Stimulated activated CD8-positive, alpha-beta memory T cell treated with anti-CD3 and anti-CD28 coated beads, Interleukin-2, amount 100 ng/mL, for 1 hour (primary cell): ENCODE measurements at places on chromosomes 3 and 15.

DNA sequence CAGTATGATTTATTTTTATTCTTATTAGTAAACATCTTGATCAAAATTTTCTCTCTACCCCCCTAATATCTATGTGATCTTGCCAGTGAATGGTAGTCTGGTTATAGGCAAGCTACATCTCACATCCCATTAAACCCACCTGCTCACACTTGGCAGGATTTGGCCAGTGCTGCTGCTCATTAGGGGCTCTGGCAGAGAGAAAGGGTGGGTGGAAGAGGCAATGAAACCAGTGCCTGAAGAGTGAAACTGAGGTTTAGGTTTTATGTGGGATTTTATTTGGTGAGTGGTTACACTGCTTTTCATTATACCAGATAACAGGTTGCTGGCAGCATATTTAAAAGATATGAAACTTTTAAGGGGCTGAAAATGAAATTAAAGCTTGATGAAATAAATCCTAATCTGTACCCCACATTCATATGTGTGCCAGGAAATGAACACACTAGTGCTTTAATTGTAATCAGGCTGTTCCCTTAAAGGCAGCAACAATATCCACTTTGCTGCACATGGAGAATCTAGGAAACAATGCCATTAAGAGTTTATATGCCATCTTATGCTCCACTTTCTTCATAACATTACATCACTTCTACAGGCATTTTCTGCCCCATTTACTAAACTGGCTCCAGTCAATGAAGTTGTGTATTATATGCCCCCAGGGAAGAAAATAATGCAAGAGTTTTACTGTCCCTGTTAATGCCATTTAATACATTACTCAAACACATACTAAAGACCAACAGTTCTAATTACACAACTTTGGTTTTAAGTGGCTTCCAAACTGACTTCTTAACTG lies 688.7 kb downstream of the MECOM start:
- no peak for DNase-seq

DNA sequence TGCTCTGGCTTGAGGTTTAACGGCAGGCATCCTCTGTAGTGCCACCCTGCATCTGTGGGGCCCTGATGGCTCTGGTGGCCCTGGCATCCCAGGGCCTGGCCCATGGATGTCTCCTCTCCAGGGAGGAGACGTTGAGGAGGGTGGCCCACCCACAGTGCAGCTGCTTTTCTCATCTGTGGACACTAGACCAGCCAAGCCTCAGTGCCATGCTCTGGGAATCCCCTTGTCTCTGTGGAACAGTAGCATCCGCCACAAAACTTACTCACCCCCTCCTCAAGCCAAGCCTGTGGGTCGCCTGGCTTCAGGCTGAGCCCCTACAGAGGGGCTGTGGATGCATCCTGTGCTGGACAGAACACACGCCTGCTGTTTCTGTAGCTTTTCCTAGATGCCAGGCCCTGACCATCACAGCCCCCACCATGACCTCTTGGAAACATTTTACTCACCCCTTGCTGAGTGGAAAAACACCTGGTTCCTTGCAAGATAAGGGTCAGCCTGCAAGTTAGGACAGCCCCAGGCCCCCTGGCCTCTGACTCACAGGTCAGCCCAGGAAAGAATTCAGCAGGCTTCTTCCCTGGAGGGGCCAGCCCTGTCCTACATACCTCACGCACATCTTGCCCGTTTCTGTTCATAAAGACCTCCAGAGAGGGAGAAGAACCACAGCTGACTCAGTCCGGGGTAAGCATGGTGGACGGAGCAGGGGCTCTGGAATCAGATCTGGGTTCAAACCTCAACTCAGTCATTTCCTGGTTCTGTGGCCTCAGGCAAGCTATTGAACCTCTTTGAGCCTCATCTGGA lies 19.0 kb downstream of the PAK6 start:
- DNase-seq: no peak

- no peak for DNase-seq
Measured at GRCh38 chr3:45623846-45624245, 29.3 kb downstream of the LIMD1 start.

- no peak for DNase-seq
Measured at GRCh38 chr3:128494367-128494650, 1.3 kb upstream of the GATA2 start.

DNA sequence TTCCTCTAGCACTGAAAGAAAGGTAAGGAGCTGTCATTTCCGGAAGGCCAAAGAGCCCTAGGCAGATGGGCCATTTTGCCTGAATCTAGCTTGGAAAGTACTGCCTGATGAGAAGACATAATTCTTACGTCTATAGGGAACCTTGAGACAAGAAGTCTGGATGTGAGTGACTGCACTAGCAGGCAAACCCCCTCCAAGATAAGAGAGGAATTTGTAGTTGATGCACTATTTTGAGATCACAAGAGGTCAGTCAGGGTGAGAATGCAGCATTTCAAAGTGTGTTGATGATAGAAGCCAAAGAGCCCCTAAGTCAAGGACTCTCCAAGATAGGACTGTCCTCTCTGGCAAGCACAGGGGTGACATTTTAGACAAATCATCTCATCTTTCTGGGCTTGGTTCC lies 99.2 kb downstream of the HES1 start:
- no peak for DNase-seq

DNA sequence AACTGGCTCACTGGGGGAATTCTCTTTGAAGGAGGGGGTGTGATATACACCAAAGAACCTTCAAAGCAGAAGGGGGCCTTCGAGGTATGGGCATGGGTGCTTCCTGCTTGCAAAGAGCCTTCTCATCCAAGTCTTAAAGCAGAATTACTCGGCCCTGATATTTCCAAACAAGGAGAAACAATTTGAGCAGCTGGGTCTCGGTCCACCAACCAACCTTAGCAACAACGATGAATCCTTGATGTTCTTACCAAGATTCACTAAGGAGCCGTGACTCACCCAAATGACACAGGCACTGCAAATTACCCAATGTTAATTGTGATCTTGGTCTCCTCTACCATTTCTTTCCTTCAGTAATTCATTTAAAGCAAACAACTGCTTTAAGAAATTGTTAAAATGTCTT lies 7.7 kb downstream of the HOMER2 start:
- DNase-seq: no peak

GRCh38 chr15:82697735-82698407 lies 11.8 kb downstream of the AP3B2 start:
- DNase-seq: no peak

- no peak for DNase-seq
Measured at GRCh38 chr15:78085928-78086327, 6.4 kb upstream of the SH2D7 start.

- DNase-seq: no peak
Measured at GRCh38 chr3:87132801-87133200, 94.3 kb upstream of the CHMP2B start.

GRCh38 chr3:35305406-35305805 lies 333.9 kb upstream of the ARPP21 start:
- no peak for DNase-seq

DNA sequence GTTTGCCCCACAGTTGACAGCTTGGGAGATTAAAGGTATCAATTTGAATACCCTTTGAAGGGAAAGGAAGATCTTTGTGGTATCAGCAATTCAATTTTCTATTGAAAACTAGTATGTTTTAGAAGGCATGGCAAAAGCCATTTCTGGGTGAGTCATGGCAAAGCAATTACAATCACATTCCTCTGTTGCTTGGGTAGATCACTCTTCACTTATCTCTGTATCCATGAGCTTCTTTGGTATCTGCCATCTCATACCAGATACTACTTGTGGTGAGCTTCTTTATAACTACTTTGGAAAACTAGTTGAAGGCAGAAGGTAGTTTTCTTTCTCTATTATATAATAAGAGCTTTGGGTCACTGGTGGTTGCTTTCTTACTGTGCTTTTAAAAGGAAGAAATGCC lies 28.3 kb upstream of the LSAMP start:
- DNase-seq: no peak

- no peak for DNase-seq
Measured at GRCh38 chr15:68414591-68414990, 17.4 kb downstream of the ITGA11 start.

GRCh38 chr3:137300703-137301102 lies 342.9 kb downstream of the IL20RB start:
- DNase-seq: no peak

DNA sequence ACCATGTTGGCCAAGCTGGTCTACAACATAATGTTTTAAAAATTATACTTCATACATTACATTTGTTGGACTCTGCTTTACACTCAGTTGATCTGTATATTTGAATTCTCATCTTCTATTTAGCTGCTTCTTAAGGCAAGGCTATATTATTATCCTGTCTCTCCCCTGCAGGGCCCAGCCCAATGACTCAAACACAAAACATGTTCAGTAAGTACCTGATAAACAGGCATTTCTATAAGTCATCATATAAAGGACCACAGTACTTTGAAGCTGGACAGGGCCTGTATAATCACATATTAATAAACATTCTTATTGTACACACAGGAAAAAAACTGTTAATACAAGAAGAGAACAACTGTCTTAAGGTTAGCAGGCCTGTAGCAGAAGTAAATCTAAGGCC lies 36.2 kb downstream of the NGLY1 start:
- DNase-seq: no peak

DNA sequence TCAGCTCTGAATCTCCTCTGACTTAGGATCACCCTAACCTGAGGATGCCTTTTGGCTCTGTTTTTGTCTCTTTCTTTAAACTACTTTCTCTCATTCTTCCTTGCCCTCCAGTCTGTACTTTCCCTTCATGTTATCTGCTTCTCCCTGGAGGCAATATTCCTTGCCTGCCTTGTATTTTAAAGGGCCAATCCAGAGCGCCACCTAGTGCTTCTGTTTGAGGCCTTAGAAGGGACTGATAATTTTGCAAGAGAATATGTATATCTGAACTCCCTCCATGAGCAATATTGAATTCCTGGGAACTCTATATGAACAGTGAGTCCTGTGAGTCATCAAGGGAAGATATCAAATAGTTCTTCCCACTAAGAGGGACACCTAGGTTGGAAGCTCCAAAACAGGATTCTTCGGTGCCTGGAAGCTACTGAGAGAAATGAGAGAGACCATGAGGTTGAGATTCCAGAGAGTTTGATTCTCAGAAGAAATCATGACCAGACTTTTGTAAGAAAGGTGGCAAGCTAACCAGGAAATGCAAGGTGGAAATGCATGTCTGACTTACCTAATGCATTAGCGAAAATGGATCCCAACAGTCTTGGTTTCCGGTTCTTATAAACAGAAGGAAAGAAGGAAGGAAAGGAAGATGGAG lies 203.8 kb upstream of the CD96 start:
- no peak for DNase-seq

DNA sequence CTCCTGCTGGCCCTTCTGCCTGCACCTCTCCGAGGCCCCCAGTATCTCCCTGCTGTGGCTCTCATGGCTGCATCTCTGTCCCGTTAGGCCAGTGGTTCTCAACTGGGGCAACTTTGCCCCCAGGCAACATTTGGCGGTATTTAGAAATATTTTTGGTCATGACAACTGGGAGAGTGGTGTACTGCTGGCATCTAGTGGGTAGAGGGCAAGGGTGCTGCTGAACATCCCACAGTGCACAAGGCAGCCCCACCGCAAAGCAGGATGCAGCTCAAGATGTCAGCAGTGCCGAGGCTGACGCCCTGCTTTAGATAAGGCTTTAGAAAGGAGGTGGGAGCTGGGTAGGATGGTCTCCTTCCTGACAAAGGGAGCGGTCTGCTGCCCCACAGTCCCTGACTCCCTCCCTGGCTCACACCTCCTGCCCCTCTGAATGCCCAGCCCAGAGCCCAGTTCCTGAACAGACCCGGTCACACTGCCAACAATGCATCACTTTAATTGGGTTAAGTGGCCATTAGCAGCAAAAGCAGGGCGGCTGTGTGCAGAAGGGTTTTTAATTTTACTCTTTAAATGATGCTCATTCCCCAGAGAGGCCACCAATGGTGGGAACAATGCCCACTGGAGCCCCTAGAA lies 68.8 kb upstream of the TMEM115 start:
- DNase-seq: no peak

GRCh38 chr3:28122227-28122626 lies 119.2 kb upstream of the CMC1 start:
- no peak for DNase-seq

GRCh38 chr15:93362821-93363220 lies 273.8 kb upstream of the RGMA start:
- DNase-seq: no peak

DNA sequence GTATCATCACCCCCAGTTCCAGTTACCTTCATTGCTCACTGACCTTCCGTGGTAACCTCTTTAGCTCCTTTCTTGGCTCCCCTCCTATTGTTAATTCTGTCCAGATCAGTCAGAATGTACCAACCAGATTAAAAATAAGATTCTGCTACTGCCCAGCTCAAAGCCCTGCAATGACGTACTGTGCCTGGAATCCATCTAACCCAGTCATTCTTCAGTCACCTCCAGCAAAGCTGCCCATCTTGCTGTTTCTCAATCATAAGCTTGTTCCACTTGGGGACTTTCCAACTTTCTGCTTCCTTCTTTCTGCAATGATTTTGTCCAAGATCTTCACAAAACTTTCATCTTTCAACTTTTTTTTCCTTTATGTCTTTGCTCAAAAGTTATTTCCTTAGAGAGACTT lies 512.0 kb upstream of the ZNF385D start:
- no peak for DNase-seq

DNA sequence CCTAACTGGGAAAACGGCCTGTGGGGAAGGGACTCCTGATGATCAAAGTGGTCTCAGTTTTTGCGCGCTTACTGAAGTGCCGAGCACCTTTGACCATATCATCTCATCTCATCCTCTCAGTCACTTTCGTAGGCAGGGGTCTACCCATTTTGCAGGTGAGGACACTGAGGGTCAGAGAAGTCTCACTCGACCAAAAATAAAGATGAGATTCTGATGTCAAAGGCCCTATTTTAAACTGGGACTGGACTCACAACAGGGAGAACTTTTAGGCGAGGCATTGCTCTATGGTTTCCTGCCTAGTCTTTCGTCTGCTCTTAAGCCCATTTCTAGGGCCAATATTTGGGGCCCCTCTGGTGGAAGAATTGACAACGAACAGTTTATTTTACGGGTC lies 830 bp downstream of the SLC6A11 start:
- no peak for DNase-seq

DNA sequence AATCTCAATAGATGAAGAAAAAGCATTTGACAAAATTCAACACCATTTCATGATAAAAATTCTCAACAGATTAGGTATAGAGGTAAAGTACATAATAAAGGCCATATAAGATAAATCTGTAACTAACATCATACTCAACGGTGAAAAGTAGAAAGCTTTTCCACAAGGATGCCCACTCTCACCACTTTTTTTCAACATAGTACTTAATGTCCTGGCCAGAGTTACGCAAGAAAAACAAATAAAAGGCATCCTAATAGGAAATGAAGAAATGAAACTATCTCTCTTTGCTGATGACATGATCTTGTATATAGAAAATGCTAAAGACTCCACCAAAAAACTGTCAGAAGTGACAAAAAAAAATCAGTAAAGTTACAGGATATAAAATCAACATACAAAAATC lies 33.0 kb downstream of the THBS1 start:
- DNase-seq: no peak

GRCh38 chr3:135992072-135992471 lies 26.5 kb downstream of the PPP2R3A start:
- no peak for DNase-seq

DNA sequence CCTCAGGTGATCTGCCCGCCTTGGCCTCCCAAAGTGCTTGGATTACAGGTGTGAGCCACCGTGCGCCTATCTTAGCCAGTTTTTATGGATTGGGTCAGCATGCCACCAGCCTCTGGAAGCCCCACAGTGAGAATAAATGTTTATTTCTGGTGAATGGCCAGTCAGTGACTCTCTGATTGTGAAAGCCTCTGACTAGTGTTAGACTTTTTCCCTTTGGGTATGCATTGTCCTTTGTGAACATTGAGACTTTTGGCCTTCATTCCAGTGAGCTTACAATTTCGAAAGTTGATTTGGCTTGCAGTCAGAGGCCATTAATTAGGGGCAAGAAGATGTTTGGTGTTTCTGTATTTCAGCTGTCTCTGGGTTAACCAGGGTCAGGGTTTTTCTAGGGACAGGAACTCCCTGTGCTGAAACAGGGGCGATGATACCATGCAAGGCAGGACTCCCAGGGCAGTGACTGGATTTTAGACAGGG lies 274.5 kb upstream of the C2CD4B start:
- DNase-seq: no peak
